ENCODE measurements at places on chromosomes 13 and 19.

GRCh38 chr13:38582133-38582532, 104.7 kb upstream of the FREM2 start:
- DNase-seq: peak; percentile 26

- no peak for DNase-seq
Observed at GRCh38 chr13:112956571-112957294, 12.3 kb upstream of the MCF2L start.

- DNase-seq: no peak
Observed at GRCh38 chr19:29338480-29338879, 125.5 kb upstream of the UQCRFS1 start.

- no peak for DNase-seq
Observed at GRCh38 chr19:16594131-16594586, 21.9 kb upstream of the SLC35E1 start.

DNA sequence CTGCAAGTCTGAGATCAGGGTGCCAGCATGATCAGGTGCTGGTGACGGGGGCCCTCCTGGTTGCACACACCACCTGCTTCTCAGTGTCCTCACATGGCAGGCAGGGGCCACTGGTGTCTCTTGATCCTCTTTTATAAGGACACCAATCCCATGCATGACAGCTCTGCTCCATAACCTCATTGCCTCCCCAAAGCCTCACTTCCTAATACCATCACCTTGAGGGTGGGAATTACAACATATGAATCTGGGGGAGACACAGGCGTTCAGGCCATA, 15.0 kb upstream of the MIER2 start:
- no peak for DNase-seq

GRCh38 chr19:33603377-33603776, 18.4 kb upstream of the CHST8 start:
- no peak for DNase-seq

GRCh38 chr13:28494504-28494777, 487 bp downstream of the FLT1 start:
- DNase-seq: no peak
